ENCODE measurements at places on chromosomes 3 and 15.

GRCh38 chr15:36495456-36495991 lies 83.9 kb upstream of the CDIN1 start:
- DNase-seq: no peak

DNA sequence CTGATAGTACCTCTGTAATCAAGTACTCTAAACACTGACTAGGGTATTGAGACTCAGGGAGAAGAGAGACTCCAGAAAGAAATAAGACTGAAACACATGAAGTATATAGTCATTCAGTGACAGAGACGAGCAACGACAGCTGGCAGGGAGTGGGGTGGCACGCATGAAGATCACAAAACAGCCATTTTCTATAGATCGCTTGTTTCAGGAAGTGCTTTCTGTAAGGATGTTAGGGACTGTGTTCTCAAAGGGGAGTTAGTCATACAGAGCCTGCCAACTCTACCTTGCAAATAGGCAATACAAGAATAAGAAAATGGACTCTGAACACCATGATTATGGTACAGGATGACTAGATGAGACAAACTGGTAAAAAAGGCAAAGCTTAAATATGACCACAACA lies 139.5 kb downstream of the TBL1XR1 start:
- no peak for DNase-seq

GRCh38 chr3:28916713-28917499 lies 364.0 kb upstream of the RBMS3 start:
- DNase-seq: no peak

DNA sequence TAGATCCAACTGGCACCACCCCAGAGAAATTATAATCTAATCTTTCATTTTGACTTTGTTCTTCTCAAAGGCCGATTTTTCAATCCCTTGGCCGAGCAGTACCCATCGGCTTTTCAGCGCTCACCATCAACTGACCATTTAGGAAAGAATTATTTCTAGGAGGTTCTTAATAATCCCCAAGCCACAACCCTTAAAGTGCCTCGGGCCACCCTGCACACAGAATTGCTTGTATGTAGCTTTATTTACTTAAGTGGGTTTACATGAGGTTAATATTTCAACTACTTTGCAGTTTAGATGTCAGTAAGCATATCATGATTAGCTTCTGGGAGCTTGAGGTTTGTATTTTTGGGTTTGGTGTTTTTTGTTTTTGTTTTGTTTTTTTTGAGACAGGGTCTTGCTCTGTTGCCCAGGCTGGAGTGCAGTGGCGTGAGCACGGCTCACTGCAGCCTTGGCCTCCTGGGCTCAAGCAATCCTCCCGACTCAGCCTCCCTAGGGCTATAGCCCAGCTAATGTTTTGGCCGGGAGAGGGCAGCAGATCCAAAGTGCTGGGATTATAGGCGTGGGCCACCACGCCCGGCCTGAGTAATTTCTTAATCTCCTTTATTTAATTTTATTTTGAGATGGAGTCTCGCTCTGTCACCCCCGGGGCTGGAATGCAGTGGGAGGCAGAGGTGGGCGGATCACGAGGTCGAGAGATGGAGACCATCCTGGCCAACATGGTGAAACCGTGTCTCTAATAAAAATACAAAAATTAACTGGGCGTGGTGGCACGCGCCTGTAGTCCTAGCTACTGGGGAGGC lies 801 bp upstream of the CDAN1 start:
- no peak for DNase-seq

DNA sequence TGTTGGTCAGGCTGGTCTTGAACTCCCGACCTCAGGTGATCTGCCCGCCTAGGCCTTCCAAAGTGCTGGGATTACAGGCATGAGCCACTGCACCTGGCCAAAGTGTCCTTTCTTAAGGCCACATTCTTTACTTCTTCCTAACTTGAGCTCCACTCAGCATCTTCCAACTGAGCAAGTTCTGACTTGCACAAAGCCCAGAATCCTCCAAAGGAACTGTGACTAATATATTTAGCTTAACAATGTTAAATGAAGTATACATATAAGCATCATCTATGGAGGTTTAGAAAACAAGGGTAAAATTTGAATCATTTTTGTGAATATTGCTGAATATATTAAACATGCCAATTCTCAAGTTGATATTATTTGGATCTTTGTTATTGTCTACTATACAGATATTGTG lies 93.7 kb downstream of the SHQ1 start:
- DNase-seq: no peak

GRCh38 chr3:18217507-18218174 lies 207.5 kb downstream of the SATB1 start:
- no peak for DNase-seq

DNA sequence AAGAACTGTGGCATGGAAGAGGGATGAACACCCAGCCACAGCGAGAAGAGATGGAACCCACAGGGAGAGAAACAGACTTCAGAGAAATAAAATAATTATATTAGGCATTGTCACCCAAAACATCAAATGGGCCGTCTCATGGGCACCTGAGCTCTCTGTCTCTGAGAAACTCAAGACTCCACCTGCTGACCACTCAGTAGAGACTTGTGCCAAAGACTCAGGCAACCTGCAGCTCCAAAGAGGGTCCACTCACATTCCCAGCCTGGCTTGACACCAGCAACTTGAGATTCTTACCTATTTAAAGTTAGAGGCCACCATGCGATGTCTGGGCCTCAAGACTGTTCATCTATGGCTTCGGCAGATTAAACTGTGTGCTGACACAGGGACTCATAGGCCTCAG lies 12.0 kb downstream of the SEMA5B start:
- no peak for DNase-seq

- DNase-seq: no peak
Measured at GRCh38 chr15:101502572-101503295, 13.2 kb upstream of the PCSK6 start.

DNA sequence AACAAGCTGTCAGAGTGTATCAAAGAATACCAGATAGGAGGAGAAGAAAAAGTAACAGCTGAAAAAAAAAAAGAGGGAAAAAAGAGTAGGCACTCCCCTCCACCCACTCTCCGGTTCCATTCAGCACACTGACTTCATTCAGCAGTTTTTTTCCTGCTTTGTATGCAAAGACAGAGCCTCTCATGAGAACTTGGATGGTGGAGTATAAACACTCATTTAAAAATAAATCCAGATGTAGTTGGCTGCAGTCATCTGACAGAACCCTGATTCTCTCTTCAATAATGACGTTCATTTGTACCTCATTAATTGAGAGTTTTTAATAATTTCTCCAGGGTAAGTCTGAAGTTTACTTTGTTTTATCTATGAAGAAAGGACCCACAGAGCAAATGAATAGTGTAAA lies 81.0 kb downstream of the TMEM108 start:
- no peak for DNase-seq

GRCh38 chr3:188326968-188327367 lies 173.0 kb downstream of the LPP start:
- DNase-seq: no peak

GRCh38 chr3:4979428-4980228 lies at the start of gene BHLHE40:
Gene BHLHE40 (plus strand): TSS chr3:4979437. CDS start chr3:4979719, 282 bp downstream.
- DNase-seq: no peak

GRCh38 chr3:36776436-36776835 lies 12.1 kb upstream of the DCLK3 start:
- DNase-seq: no peak

DNA sequence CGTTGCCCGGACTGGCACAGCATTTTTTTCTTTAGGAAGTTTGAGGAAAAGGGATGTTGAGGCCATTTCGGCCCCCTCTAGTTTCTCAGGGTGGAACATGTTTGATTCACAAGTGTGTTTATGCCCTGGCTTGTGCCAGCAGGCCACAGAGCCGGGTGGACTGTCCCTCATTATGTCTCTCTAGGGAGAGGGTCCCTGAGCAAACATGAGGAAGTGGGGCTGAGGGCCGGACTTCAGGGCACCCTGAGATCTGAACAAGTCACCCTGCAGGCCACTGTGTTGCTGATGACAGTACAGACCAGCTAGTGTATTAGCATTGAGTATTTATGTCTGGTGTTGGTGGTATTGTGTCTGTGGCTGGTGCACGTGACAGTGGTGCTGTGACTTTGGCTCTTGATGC lies 34.9 kb downstream of the RNU5B-1 start:
- no peak for DNase-seq

DNA sequence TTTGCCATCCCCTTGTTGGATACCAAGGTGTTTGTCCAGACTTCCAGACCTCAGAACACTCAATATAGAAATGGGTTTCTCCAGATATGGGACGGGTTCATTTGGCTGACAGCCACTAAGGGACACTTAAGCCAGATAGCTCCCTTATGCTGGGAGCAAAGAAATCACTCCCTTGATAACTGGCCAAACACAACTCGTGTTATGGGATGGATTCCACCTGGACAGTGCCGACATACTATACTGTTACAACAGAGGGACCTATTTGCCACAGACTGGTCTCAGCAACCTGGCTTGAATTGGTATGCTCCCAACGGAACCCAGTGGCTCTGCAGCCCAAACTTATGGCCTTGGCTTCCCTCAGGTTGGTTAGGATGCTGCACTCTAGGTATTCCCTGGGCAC lies 114.0 kb upstream of the PLCL2 start:
- DNase-seq: no peak

DNA sequence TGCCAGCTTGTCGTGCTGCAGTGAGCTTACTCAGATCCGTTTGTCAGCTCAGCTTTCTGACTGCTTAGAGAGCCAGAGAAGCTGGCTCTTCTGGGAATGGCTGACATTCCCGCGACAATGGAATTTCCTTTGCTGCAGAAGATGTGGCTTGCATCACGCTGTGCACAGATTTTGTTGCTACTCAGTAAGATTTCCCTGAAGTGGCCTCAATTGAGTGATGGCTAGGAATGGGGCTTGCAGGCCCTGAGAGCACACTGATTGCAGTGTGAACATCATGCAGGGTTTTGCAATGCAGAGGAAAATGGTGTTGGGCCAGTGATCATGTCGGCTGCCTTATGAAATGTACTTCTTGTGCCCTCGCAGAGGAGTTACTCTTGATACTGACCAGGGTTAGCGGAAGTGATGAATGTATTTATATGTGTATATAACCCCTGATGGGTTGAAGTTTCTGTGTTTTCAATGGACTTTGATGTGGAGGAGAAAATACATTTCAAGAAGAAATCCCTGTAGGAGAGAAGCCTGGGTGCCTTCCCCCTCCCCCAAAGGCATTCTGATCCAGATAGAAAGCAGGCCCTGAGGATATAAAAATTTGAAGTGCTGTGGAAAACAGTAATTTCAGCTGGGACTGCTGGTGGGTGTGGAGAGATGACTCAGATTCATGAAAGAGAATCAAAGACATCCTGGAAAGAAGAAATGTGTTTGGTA lies 102.5 kb upstream of the PDZRN3 start:
- DNase-seq: no peak

GRCh38 chr15:51706291-51706690 lies 25.0 kb downstream of the SCG3 start:
- no peak for DNase-seq

GRCh38 chr15:69337138-69337537 lies 38.4 kb downstream of the PAQR5 start:
- no peak for DNase-seq

DNA sequence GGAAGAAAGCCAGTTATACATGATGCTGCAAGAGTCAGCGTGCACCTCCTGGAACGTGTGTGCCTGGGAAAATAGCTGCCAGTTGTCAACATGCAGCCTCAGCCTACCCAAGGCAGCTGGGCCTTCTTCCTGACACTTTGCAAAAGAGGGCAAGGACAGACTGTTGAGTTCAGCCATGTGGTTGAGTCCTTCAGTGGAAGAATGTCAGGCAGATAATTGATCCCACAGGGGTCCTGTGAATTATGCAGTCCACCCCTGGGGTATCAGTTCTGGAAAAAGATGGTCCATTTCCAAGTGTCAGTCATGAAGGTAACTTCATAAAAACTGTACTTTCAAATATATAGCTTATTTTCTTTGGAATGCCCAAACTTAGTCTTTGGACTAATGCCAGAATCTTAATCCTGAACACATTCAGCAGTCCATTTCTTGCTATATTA lies 79.6 kb downstream of the ARNT2 start:
- no peak for DNase-seq

All from stimulated activated CD8-positive, alpha-beta memory T cell treated with anti-CD3 and anti-CD28 coated beads, Interleukin-2, amount 100 ng/mL, for 1 hour (primary cell).